ENCODE measurements at places on chromosomes 6 and 20.

GRCh38 chr6:144736763-144737162, 451.6 kb downstream of the UTRN start:
- DNase-seq = no peak

GRCh38 chr20:17882834-17883591, 85.6 kb downstream of the SNX5 start:
- no peak for DNase-seq

DNA sequence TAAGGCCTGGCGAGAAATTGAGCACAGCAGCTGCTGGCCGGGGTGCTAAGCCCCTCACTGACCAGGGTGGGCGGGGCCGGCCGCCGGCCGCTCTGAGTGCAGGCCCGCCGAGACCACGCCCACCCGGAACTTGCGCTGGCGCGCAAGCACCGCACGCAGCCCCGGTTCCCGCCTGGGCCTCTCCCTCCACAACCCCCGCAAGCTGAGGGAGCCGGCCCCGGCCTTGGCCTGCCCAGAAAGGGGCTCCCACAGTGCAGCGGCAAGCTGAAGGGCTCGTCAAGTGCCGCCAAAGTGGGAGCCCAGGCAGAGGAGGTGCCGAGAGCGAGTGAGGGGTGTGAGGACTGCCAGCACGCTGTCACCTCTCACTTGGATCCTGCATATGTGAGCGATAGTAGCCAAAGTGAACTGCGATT, 251.2 kb downstream of the GJA1 start:
- DNase-seq = no peak

- no peak for DNase-seq
Measured at GRCh38 chr20:4812641-4813075, 90.9 kb downstream of the PRND start.

GRCh38 chr6:16944596-16944995, 157.3 kb upstream of the STMND1 start:
- DNase-seq = no peak

DNA sequence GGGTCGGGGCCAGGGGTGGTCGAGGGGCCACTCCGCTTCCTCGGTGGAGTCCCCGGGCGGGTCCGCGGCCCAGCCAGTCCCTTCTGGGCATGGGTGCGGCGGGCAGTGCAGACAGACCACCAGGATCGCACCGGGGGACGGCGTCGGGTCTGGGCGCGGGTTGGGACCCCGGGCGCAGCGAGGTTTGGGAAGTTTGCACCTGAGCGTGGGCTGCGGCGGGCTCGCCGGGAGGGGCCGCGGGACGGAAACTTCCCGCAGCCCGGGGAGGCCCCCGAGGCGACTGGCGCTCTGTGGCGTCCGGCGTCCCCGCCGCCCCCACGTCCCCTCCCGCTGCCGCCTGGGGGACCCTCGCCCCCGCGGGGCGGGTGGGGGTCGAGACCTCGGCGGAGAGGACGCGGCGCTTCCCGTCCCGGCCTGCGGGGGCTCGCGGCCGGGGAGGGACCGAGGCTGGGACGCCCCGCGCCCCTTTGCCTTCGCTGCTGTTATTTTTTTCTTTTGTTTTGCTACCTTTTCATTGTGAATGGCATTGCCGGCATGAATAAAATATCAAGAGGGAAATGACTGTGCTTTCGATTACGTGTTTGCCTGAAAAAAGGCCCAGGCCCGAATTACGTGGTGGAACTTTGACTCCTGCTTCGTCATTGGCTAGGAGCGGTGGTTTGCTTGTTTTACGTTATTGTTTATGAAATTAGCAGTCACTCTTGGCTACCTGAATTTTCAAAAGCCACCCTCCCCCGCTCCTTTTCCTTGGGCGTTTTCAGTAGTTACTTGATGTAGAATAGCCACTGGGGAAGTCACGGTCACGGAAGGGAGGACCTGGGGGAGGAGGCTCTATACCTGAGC, 703 bp downstream of the SNX9 start:
- peak; percentile 56 for DNase-seq

Measured in GM12878 (cell line).